ENCODE measurements at places on chromosomes 3 and 15.
A peak's percentile ranks its signal among the peaks of the same experiment; 100 is the strongest.

GRCh38 chr3:140767566-140767965 is 89.7 kb downstream of the TRIM42 start:
- DNase-seq = no peak

- DNase-seq = no peak
These were observed 105.0 kb upstream of the P2RY1 start for GRCh38 chr3:152729906-152730305.

DNA sequence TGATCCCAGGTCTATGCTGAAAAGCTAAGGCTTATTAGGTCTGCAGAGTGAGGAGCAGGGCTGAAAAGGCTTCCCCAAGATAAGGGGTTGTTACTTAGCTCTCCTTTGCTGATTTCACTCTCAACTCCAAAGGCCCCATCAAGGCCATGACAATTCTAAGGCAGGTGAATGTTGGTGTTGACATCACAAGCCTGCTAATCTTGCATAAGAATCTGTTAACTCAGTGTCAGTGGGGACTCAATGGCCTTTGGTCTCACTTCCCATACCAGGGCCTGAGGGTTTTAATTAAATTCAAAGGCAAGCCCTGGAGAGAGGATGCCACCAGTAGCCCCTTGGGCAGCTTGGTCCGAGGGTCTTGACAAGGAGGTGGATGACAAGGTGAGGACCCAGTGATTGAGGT is 9.4 kb upstream of the ALAS1 start:
- DNase-seq = no peak

DNA sequence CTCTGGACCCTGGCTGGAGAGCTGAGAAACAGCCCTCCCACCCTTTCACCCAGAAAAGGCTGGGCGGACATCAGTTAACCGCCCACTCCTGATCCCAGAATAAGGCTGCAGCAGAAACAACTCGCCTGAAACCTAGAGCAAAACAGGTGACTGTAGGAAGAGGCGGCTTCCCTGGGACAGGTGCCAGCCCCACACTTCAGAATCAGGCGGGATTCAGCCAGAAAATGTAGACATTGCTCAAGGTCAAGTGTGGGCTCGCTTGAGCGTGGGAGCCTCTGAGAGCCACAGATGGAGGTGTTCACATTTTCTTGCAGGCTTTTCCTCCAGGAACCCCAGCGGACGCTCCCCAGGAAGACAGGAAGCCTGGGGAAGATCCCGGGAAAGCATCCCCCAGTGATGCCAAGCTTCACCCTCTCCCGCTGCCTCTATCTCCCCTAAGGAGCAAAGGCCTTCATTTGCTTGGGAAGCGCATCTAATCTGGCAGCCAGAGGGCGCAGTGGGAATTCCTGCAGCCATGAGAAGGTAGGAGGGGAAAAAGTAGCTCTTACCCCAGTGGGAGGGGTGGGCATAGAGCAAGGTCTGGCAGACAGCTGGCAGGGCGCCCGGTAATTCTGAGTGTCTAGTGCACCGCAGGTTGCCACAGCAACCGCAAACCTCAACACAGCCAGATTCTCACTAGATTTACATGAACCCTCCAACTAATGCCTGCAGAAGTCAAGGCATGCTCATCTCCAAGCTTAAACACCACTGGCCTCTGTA is 77.7 kb downstream of the OCA2 start:
- DNase-seq = peak; percentile 79

GRCh38 chr3:156535162-156535627 is 19.7 kb downstream of the SSR3 start:
- DNase-seq = no peak

GRCh38 chr3:121595765-121596406 is 2.7 kb downstream of the FBXO40 start:
- DNase-seq = no peak

DNA sequence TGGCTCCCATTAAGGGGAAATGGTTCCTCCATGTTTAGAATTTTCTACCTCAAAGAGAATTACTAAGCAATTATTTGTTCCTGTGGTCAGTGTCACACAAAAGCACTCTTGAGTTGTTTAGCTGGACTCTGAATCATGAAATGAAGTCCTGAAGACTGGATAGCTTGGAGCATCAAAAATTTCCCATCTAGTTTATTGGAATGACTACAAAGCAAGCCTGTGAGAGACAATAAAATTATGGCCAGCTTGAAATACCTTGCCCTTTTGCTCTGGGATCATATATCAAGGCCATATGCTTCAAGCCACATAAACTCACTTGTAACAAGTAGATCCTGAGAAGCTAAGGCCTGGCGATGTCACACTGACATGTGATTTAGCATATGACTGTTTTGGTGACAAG is 292.3 kb downstream of the TIGIT start:
- no peak for DNase-seq

DNA sequence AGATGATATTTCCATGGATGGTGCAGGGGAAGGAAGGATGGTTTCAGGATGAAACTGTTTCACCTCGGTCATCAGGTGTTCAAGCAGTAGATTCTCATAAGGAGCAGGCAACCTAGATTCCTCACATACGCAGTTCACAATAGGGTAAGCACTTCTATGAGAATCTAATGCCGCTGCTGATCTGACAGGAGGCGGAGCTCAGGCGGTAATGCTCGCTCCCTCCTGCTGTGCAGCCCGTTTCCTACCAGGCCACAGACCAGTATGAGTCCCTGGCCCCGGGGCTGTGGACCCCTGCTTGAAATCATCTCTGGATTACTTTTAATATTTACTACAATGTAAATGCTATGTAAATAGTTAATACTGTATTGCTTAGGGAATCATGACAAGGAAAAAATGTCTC is 241.8 kb downstream of the ROBO2 start:
- peak; percentile 77 for DNase-seq

- no peak for DNase-seq
These were observed 2.7 kb downstream of the VGLL3 start for GRCh38 chr3:86988235-86988634.

DNA sequence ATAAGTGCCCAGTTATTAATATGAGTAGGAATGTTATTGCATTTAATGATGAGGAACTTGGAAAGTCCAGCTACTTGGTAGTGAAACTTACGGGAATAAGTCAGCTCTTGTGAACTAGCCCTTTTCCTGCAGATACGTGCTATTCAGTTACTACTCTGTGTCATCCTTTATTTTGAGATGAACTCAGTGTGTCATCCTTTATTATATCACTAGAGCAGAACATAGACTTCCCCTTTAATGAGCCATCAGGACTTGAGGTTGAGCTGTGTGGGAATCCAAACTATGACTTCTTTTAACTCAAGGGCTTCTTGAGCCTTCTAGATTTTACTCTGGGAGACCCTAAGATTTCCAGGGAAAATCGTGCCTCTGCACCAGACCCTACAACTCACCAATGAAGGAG is 3.6 kb downstream of the ACTC1 start:
- DNase-seq = no peak

Measured in WERI-Rb-1 (cell line).